ENCODE measurements at places on chromosomes 16 and 17. TPM values are rescaled to one million over a fixed set of nuclear protein-coding genes. Genes with fewer than 3 reads are reported as not detected.

Gene FAM20A
- polyA plus RNA-seq, result 35.3 TPM

Gene LGALS3BP
- polyA plus RNA-seq, result 81.3 TPM

Gene OR3A3
- not detected for polyA plus RNA-seq

Gene PPM1E
- polyA plus RNA-seq, result 0.30 TPM

Gene CD7
- polyA plus RNA-seq, result 153 TPM

Gene C17orf78
- polyA plus RNA-seq, result not detected

GRCh38 chr17:38798614-38799500, 499 bp downstream of the PIP4K2B start:
- peak; percentile 73 for DNase-seq

GRCh38 chr16:52076332-52076731, 470.6 kb downstream of the TOX3 start:
- DNase-seq, result no peak

- no peak for DNase-seq
Observed at GRCh38 chr17:42389135-42389417, 834 bp upstream of the STAT3 start.

DNA sequence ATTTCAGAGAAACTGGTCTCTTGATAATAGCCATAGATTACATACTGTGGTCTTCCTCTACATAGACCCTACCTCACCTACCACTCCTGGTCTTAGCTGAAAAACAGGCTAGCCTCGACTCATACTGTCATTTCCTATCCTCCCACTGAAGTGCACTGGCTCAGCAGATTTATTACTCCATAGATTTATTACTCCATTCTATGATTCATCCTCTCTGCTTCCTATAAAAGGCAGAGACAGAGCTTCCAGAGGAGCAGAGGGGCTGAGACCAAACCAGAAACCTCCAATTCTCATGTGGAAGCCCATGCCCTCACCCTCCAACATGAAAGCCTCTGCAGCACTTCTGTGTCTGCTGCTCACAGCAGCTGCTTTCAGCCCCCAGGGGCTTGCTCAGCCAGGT, at the start of gene CCL7:
Gene CCL7 (plus strand): TSS at position 253 of the 400 bp plus-strand sequence. CDS start 70 bp downstream, at position 323.
- no peak for DNase-seq

DNA sequence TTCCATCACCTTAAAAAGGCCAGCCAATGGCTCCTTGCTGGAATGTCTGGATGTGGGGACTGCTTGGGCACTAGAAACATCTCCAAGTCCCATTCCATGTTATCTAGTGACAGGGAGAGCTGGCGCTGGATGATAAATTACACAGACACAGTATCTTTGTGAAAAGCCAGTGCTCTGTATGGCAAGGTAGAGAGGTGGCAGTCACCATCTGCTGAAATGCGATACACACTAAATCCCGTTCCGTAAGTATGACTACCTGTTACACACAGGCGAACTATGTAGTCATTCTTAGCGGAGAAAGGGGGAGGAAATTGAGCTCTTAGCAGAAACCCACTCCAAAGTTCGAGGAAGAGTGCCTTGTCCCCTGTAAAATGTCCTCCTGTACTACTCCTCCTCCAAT, 81.0 kb upstream of the MYOCD start:
- DNase-seq, result no peak

DNA sequence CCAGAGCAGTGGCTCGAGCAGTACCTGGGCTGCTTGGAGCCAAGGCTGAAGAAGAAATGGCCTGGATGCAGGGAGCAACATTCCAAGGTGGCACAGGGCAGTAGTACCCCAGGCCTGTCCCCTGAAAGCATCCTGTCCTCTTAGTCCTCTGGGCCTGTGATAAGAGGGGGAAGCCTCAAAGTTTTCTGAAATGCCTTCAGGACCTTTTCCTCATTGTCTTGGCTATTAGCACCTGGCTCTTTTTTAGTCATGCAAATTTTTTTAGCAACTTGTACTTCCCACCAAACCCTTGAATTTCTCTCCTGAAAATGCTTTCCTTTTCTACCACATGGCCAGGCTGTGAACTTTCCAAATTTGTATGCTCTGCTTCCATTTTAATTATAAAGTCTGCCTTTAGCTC, 148.9 kb downstream of the HS3ST2 start:
- no peak for DNase-seq

DNA sequence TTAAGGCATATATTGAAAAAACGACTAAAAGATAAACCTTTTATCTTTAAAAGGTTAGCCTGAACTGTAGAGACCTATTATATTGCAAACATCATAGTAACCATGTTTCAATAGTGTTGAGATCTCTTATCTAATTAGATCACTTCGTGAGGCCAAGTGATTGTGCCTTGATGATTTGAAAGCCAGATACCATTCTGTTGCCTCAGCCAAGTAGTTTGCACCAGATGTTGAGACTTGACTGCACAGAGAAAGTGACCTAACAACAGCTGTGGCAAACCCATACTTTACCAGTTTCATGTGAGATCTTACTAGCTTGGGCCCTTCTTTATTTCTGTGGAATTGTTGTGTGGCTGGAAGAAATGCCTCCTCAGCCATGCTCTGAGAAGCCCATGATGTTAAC, 717.3 kb downstream of the KCNJ2 start:
- DNase-seq, result no peak

GRCh38 chr17:7022781-7023571, at the start of gene BCL6B:
Gene BCL6B, plus strand, starts transcription at chr17:7023050. Its CDS starts 622 bp downstream, at chr17:7023672.
- no peak for DNase-seq

- DNase-seq, result no peak
Observed at GRCh38 chr17:27540318-27541101, 84.3 kb downstream of the KSR1 start.
